ENCODE measurements at places on chromosomes 6 and 20. TPM values are rescaled to one million over a fixed set of nuclear protein-coding genes. Genes with fewer than 3 reads are reported as not detected.

DNA sequence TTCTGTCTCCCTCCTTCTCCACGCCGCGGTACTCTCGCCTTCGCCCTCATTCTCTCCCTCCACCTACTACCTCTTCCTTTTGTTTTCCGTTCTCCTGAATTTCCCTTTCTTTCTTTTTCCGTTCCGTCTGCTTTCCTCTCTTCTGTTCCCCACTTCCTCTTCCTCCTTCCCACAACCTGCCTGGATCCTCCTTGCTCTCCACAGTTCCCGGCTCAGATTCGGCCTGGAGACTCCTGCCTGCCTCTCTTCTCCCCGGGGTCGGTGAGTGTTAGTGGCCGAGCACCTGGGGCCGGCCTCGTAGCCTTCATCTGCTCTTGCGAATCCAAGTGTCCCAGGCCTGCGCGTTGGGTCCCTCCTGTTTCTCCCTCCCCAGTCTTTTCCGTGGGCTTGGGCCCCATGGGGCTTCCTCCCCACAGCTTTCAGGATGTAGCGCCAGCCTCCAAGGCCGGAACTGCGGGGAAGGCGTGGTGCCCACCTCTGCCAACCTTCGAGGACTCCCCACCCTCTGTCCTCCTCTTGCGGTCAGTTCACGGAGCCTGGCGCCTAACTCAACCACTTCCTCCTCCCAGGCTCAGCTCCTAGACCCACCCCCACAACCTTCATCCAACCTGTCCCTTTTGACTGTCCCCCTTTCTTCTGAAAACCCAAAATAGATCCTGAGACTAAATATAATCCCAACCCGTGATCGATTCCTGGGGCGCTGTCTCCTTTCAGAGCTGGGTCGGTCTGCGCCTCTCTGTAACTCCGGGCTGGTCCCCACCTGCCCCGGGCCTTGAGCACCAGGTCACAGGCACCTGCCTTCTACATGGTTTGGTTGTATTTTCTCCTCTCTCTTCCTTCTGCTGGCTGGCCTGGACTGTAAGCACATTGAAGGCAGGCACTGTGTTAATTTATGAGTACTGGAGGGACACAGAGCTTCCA, 6.8 kb downstream of the NRN1 start:
- no peak for DNase-seq

DNA sequence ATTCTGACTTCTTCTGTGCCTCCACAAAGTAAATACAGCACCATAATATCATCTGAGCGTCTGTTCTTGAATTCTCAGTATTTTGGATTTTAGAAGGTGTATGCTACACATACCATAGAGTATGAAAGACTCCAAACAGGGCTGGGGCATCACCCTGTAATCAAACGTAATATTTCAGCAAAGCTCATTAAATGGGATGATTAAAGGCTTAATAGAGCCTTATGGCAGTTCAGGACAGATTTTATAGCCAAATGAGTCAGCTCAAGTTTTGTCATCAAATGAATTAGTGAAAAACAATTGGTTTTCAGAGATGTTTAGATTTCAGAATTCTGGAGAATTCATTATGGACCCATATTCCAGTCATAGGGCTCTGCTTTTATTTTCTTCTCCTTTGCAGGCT, 68.9 kb downstream of the TULP4 start:
- no peak for DNase-seq

- no peak for DNase-seq
Measured at GRCh38 chr20:38112261-38112929, 52.7 kb downstream of the TGM2 start.

The SYCP2 gene
- total RNA-seq: 4.1 TPM

GRCh38 chr6:164085091-164086075, 670.9 kb downstream of the QKI start:
- DNase-seq: peak; percentile 67

DNA sequence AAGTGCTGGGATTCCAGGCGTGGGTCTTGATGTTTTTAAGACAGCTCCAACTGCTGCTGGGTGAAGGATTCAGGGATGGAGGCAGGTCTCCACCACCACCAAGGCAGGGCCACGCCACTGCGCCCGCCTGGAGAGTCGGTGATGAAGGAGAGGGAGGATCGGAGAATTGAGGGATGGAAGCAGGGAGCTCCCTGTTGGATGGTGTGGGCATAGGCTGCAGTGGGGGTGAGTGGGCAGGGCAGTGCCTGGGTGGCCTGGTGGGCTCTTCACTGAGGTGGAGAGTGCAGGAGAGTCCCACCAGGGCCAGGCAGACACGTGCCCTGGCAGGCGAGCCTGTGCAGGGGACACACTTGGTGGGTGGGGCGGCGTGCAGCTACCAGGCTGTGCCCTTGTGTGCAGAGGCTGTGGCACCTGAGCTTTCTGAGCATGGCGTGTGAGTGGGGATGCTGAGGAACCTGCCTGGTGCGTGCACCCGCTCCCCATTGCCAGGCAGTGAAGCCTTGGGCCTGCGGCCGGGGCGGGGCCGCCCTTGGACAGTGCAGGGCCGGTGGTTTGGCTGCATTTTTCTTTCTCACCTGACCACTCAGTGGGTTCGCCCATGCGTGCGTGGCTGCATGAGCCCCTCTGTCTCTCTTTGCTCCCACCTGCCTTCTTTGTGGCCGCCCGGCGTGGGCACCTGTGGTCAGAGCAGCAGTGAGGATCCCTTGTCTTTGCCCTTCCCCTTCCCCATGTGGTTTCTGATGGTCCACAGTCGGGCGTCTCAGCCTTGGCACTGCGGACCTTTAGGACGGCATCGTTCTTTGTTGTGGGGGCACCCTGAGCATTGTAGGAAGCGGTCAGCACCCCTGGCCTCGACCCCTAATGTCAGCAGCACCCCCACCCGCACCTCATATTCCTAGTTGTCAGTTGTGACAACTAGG, 11.3 kb downstream of the RBM38 start:
- no peak for DNase-seq

The HAO1 gene
- under 0.01 TPM for total RNA-seq

- DNase-seq: no peak
Measured at GRCh38 chr6:129890701-129891100, 29.6 kb upstream of the TMEM244 start.

GRCh38 chr6:156028335-156029131, 572.9 kb upstream of the NOX3 start:
- no peak for DNase-seq

- DNase-seq: no peak
Measured at GRCh38 chr6:113758826-113759574, 98.1 kb upstream of the MARCKS start.

The C6orf58 gene
- total RNA-seq: 1.6 TPM

- DNase-seq: no peak
Measured at GRCh38 chr20:41032271-41032670, 3.6 kb downstream of the TOP1 start.

DNA sequence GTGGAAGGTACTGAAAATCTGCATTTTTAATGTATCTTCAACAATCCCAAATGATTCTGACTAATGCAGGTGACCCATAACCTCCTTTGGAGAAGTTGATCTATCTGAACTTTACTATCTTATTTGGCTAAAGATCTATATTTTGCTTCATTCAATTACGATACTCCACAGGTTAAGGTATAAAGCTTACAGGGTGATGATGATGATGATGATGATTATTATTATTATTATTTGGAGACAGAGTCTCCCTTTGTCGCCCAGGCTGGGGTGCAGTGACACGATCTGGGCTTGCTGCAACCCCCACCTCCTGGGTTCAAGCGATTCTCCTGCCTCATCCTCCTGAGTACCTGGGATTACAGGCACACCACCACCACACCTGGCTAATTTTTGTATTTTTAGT, 13.1 kb downstream of the TOP1 start:
- DNase-seq: no peak

The ADIG gene
- total RNA-seq: not detected

The SNX21 gene
- total RNA-seq: 15.5 TPM

- DNase-seq: no peak
Measured at GRCh38 chr6:84508981-84509380, 255.4 kb downstream of the TBX18 start.

The COL19A1 gene
- 3.7 TPM for total RNA-seq

The RGS17 gene
- 112 TPM for total RNA-seq

The MACROD2 gene
- total RNA-seq: 47.7 TPM

- DNase-seq: no peak
Measured at GRCh38 chr6:21753241-21754108, 159.9 kb downstream of the SOX4 start.

DNA sequence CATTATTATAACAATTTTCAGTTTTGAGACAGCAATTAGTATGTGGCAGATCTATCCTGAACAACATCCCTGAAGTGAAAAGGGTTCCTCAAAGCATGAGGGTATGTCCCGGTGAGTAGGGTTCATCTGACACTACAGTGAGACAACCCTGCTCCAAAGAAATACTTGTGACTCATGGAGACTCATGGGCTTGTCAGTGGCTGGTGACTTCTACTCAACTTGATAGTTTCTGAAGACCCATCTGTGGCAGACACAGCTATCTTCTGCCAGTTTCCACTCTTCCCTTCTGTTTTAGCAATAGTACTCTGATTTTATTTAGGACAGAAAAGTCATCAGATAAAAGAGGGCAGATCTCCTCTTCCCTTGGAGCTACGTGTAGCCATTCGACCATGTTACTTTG, 41.4 kb downstream of the MAP3K7 start:
- no peak for DNase-seq

Data from frontal cortex (tissue), 4 donors.